ENCODE measurements at places on chromosomes 3 and 15.

GRCh38 chr15:57306161-57306943 is 70.0 kb upstream of the CGNL1 start:
- DNase-seq: peak; percentile 98

DNA sequence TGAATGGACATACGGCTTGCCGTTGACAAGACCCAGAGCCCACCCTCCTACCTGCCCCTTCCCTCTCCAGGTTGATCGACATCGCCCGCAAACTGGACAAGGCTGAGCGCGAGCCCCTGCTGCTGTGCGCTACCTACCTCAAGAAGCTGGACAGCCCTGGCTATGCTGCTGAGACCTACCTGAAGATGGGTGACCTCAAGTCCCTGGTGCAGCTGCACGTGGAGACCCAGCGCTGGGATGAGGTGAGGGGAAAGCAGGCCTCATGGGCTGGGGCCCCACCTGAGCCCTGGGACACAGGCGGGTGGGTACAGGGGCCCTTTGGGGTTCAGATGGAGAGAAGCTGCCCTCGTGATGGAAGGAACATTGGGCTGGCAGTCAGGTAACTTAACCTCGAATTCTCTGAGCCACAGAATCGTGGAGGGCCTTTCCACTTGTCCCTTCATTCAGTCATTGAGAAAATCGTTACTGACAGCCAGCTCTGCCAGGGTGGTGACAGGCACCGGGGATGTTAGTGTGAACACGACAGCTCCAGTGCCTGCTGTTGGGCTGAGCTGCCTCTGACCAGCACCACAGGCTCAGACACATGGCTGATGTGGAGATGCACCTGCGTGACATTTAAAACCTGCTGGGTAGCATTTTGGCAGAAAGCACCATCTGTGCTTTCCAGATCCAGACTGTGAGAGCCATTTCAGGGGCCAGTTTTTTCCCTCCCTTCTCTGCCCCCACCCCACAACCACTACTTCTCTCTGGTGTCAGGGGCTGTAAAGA is 25.6 kb upstream of the RHO start:
- no peak for DNase-seq

- DNase-seq: no peak
These were observed 21.5 kb downstream of the GABRR3 start for GRCh38 chr3:98013411-98014267.

GRCh38 chr3:33980252-33980651 is 181.8 kb downstream of the PDCD6IP start:
- DNase-seq: peak; percentile 64

DNA sequence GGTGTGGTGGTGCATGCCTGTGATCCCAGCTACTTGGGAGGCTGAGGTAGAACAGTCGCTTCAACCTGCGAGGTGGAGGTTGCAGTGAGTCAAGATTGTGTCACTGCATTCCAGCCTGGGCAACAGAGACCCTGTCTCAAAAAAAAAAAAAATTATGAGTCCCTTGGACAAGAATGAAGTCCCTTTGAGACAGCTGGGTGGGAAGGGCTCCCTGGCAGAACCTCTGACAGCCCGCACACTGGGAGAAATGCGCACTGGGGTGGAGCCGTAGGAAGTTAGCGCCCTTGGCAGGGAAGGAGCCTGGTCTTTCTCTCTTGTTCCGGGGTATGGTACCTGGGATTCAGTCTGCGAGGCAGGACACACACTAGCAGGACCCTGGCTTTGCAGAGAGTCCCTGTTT is 51.4 kb downstream of the SLC30A4 start:
- no peak for DNase-seq
